IPS DF 19.7 (cell line): ENCODE measurements at places on chromosomes 6 and 20.

GRCh38 chr20:3646651-3647050 is 16.5 kb downstream of the GFRA4 start:
- no peak for DNase-seq

DNA sequence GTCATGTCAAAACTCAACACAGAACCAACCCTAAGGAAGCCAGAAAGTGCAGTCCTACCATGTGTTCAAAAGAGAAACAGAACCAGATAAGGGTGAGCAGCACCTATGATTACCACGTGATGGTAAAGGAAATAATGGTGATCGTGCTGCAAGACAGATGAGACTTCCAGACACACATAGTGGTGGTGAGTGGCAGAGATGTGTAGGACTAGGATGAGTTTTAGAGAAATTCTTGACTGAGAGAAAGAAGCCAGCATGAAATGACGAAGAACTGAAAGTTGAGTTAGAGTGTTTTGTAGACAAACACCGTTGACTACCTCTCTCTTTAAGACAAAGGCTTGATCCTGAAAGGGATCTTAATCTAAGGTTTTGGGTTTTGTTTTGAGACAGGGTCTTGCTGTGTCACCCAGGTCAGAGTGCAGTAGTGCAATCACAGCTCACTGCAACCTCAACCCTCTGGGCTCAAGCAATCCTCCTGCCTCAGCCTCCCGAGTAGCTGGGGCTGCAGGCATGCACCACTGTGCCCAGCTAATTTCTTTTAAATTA is 10.6 kb upstream of the BTBD9 start:
- no peak for DNase-seq

GRCh38 chr20:9531581-9531980 is 17.2 kb downstream of the LAMP5 start:
- DNase-seq: no peak

- DNase-seq: no peak
Observed at GRCh38 chr20:17841751-17842215, 126.8 kb downstream of the SNX5 start.

GRCh38 chr6:168369786-168370185 is 50.2 kb upstream of the DACT2 start:
- no peak for DNase-seq

- DNase-seq: no peak
Observed at GRCh38 chr6:47170617-47170947, 128.4 kb upstream of the ADGRF1 start.

DNA sequence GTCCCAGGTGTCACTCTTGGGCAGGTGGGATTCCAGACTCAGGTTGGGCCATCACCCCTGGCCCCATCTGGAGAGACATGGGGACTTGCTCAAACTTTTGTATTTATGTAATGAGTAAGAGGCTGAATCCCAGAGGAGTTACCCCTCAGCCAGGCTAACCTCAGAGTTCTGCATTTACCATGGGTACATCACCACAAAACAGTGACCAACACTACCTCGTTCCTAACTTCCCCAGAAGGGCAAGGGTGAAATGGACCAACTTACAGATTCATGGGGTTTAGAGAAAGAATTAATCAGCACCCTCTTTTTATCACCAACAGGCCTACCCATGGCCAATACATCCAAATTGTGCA is 259.9 kb upstream of the MARCKS start:
- DNase-seq: no peak

- no peak for DNase-seq
Observed at GRCh38 chr6:168387426-168387825, 53.6 kb upstream of the SMOC2 start.

GRCh38 chr20:15774926-15775325 is 798.3 kb downstream of the KIF16B start:
- no peak for DNase-seq

DNA sequence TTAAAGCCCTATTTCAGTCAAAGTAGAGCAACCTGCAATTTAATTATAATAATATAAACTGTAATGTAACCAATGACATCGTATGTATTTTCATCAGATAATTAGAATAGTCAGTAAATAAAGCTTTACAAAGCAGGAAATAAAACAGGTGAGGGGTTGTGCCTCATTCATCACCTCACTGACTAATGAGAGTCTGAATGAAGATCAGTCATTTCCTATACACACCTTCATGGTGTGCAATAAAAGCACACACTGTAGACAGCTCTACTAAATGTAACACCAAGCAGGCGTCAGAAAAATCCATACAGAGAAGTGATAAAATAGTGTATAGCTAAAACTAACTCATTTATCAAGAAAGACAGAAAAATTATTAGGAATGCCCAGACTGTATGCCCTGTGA is 105.9 kb downstream of the MAN1A1 start:
- DNase-seq: no peak

DNA sequence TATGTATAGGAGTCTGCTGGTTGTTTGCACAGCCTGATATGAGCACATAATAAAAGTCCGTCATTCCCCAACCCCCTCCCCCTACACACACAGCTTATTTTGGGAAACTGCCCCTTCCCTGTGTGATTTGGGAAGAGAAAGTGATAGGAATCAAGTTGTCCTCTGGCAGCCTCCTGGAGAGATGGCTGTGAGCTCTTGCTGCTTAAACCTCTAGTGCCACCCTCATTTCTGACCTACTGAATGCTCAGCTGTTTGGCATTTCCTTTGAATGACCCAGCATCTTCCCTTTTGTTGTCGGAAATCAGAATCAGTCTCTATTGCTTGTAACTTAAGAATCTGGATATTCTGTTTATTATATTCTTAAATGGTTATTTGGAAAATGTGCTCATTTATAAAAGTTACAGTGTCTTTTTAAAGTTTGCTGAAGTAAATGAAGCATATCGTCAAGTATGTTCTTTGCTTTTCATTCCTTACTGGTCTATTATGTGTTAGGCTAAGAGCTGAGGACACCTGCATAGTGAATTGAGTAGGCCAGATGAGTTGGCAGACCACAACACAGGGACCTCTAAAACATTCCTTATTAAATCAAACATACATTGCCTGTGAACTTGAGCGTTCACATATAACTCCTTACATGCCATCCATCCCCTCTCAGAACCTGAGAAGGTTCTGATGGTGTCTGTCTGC is 5.5 kb downstream of the RWDD2A start:
- no peak for DNase-seq

GRCh38 chr6:11166948-11167347 is 55.4 kb upstream of the ERVFRD-1 start:
- DNase-seq: no peak

DNA sequence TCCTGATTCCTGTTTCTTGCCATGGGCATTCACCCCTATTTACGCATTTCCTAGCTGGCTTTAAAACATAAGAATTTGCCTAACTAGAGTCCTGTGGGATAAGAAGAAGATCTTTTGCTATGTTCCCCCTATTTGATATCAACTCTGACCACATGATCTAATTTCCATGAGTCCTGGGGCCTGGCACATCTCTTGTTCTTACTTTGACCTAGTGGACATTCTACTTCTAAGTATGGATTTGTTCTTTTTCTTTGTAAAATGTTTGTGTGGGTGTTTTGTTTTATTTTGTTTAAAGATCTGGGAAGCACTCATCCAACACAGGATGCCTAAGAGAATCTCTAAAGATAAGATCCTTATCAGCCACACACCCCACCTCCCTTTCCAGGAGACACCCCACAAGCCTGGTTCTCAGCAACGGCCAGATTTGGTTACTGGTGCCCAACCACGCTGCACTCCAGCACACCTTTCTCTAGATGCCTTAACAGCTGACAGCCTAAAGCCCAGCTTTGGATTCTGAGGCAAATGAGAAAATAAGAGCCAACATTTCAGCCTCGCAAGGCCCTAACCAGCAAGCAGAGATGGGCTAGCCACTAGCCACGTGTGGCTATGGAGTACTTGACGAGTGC is 74.7 kb downstream of the SLC23A2 start:
- DNase-seq: no peak

- no peak for DNase-seq
Observed at GRCh38 chr20:5691918-5692618, 58.1 kb upstream of the SHLD1 start.

- DNase-seq: no peak
Observed at GRCh38 chr20:38640521-38640920, 38.9 kb downstream of the ARHGAP40 start.

- no peak for DNase-seq
Observed at GRCh38 chr6:16205377-16206144, 32.8 kb upstream of the GMPR start.

DNA sequence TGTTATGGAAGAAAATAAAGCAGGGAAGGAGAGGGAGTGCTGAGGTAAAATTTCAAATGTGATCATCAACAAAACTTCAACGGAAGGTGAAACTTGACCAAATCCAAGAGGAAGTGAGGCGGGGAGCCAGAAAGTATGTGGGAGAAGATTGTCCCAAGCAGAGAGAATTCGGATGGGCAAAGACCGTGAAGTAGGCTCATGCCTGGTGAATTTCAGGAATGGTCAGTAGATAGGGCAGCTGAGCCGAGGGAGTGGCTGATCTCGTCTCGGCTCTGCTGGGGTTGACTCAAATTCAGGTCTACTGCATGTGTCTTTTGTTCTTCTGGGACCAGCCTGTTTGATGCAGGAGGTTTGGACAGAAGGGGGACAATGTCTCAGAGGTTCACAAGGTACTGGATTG is 7.0 kb upstream of the CSNK2A1 start:
- DNase-seq: no peak
